ENCODE measurements at places on chromosomes 5 and 9.

GRCh38 chr9:122900791-122901190 is 4.4 kb downstream of the RC3H2 start:
- no peak for DNase-seq

DNA sequence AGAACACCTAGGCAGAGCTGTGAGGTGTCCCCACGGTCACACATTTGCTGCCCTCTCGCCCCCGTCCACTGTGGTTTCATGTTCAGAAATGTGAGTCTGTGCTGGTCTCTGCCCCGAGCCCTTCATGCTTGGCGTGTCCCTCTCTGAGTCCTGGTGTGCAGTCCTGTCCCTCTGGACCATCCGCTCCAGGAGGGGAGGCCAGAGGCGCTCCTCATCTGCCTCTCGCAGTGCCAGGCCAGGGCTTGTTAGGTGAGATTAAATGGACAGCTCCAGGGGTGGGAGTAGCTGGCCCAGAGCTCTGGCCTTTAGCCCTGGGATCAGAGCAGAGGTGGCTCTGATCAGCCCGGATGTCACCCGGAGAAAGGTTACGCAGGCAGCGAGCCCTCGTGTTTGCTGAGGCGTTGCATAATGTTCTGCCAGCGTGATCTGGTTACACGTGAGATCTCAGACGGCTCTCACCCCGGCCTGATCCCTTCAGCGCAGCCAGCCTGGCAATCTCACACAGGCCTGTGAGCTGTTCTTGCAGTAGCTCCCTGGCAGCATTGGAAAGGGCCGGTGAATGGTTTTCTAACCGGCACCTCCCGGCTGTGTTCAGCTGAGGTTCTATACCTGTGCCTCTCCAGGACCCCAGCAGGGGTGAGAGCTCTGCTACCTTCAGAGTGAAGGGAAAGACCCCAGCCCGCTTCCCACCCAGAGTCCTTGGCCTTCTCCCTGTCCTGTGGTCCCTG is 24.5 kb downstream of the PTGES2 start:
- DNase-seq, result no peak

DNA sequence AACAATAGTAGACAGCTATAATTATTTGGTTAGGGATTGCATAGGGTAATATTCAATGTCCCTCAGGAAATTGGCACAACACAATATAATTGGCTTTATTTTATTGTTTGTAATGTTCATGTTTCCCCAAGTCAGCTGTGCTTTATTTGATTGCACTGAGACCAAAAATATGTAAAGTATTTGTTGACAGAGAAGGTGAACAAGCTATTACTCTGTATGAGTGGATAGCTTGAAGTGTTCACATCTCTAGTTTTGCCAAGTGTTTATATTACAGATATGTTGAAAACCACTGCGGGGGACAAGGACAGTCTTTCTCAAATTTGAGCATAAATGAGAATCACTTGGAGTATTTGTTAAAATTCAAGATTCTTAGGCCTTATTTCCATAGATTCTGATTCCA is 83.3 kb downstream of the RAB3C start:
- no peak for DNase-seq

DNA sequence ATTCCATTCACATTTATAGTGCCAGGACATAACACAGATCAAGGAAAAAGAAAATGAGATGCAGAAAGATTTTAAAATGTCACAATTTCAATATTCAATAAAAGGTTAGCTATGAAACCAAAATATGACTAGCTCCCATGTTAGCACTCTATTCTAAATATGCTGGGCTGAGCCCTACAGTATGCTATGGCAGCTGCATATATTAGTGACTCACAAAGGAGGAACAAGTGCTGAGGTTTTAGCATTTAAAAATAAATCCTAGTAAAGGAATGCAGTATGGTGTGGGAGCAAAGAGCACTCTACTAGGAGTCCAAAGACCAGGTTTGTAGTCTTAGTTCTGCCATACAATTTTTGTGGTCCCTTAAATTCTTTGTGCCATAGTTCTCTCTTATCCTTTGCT is 118.4 kb downstream of the OXCT1 start:
- DNase-seq, result no peak

GRCh38 chr5:154829181-154829588 is 21.2 kb downstream of the FAXDC2 start:
- no peak for DNase-seq

GRCh38 chr5:51378448-51379330 is 4.6 kb upstream of the ISL1 start:
- no peak for DNase-seq

- DNase-seq, result no peak
Measured at GRCh38 chr5:3839151-3839550, 243.5 kb downstream of the IRX1 start.

- DNase-seq, result no peak
Measured at GRCh38 chr9:86975606-86976005, 28.3 kb upstream of the GAS1 start.

DNA sequence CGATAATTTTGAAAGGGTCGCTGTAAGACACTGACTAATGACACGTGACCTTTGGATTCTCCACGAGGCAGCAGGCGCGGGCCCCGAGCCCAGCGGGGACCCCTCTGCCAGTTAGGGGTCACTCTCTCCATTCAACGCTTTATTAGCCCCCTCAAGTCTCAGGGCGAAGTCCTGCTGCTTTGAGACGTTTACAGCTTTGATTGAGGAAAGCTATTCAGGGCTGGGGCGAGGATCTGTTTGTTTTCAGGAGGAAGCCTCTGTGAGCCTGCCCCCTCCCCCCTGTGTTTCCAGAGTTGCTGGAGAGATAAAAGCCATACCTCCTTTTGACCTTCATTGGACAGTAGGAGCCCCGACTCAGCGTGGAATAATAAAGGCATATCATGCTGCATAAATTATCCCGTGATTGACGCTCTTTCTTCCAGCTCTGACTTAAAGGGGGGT is 31.4 kb upstream of the MSX2 start:
- DNase-seq, result no peak

GRCh38 chr5:8062521-8062920 is 193.6 kb downstream of the MTRR start:
- DNase-seq, result no peak

GRCh38 chr9:6076851-6077250 is 61.4 kb upstream of the RANBP6 start:
- DNase-seq, result no peak

DNA sequence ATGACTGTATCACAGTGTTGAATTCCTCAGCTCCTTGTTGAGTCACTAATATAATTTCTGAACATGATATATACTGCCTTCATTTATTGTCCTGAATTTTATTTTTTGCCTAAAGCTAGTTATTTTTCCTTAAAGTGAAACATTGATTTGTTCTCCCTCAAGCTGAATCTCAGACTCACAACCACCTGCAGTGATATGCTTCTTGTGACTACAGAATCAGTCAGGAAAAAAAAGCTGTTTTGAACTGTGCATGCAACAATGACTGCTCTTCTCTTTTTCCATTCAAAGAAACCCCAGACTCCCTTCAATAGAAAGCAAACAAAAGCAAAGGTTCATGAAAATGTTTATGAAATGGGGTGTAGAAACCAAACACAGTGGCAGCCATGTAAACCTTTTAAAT is 470.2 kb upstream of the CHD1 start:
- DNase-seq, result no peak

DNA sequence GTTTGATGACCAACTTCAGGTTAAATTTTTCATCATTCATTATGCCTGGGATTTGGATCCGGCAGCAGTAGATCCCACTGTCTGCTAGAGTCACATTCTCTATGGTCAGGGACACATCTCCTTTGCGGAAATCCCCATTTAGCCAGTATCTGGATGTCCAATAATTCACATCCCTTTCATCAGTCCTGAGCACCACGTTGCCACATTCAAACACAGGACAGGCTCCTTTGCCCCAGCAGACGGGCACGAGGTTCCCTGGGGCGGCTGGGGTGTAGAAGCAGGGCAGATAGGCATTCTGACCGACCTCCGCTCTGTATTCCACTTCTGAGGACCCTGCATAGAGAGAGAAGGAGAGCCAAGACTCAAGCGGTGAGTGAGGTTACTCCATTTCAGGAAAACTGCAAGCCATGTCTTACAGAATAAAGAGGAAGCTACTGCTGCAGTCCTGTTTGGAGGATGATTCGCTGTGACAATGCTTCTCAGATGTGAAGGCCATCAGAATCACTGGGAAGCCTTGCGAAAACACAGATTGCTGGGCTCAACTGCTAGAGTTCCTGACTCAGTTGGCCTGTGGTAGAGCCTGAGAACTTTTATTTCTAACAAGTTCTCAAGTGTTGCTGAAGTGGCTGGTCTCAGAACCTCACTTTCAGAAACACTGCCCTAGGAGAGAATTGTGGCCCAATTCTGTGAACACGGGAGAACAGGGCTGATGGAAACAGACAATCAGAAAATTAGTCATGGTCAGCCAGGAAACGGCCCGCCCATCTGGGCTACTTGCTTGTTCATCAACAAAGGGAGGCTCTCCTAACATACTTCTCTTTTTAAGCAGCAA is 2.0 kb downstream of the HAVCR2 start:
- DNase-seq, result peak; percentile 11

GRCh38 chr5:149913436-149914419 is 30.9 kb downstream of the PDE6A start:
- DNase-seq, result no peak

DNA sequence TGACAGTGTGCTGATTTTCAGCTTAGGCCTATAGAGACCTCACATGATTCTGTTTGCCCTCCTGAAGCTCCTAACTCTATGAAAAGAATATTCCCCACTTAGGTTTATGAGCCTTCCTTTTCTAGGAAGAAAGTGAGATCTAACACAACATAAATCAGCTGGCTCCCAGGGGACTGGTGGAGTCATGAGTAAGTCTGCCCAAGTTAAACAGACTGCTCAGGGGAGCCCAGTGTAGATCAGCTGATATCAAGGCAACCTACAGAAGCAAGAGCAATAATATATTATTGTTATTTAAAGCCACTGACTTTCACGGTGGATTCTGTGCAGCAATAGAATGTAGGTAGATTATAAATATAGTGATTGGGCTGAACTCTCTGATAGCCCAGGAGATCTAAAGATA is 1978.6 kb upstream of the CDH6 start:
- no peak for DNase-seq

DNA sequence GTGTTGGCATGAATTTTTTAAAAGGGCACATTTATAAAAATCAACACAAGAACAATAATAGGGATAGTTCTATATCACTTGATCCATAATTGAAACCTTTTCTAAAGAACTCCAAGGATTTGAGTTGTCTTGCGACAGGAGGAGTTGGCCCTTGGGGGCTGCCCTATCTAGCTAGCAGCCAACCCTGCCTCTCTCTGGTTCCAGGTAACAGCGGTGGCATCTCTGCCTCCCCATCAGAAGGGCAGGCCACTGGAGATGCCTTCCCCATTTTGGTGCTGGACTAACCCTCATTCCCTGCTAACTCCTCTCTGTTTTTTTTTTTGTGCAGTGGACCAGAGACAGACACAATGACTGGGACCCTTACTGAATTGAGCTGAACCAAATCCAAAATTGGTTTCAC is 393.0 kb downstream of the MED10 start:
- DNase-seq, result no peak

DNA sequence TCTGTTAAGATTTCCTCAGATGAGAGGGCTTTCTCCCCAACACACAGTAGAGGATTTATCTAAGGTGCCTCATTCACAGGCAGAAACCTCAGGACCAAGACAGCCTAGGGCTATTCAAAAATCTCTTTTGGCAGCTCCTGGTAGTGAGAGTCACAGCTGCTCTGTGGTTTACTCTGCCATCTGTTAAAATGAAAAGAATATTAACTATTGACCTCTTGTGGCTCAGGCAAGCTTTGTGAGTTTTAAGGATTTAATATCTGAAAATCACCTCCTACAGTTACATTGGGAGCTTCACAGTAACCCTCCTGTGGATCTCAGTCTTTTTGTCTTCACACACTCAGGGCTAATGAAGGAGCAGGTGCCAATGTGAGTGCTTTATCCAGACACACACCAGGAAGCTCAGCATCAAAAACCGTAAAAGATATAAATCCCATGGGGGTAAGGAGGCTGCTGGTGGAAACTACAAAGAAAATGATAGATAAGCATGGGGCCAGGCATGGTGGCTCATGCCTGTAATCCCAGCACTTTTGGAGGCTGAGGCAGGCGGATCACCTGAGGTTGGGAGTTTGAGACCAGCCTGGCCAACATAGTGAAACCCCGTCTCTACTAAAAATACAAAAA is 29.7 kb downstream of the PPP1R2B start:
- DNase-seq, result no peak

- DNase-seq, result no peak
Measured at GRCh38 chr9:131692612-131693562, 47.0 kb downstream of the RAPGEF1 start.

- DNase-seq, result no peak
Measured at GRCh38 chr5:133758641-133759040, 146.3 kb upstream of the FSTL4 start.

DNA sequence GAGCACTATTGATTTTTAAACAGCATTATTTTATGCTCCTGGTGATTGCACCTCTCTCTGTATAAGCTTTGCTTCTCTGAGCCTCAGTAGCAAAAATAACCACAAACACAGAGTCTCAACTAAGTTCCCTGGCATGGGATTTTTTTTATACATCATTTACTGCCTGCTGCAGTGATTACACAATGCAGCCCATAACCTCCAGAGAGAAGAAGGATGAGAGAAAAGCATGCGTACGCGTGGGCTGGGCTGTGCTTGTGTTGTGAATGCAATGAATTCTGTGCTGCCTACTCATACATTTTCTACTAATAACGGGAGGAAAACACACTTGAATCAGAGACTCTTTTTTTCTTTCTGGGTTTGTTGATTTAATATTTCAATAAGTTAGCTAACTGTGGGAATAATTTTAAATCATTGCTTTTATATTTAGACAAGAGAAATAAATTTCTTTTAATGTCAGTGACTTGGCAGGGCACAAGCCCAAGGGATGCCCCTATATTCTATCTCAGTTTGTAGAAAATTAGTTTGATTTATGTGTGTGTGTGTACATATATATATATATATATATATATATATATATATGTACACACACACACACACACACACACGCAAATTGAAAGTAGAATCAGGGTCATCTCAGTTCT is 351.5 kb downstream of the MED10 start:
- DNase-seq, result no peak

DNA sequence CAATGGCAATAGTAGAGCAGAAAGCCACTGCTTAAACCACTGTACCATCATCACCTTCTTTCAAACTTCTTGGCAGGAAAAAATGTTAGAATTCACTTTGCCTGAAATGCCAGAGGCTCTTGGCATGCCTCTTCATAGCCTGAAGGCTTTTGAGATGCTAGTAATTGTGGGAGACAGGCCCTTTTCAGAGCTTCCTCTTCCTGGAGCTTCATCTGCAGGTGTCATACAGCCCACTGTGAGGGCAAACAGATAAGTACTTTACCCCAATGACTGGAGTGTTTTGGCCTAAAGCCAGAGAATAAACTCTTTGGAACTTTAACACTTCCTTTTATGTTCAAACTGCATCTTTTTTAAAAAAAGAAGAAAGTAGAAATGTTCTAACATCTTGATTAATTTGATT is 81.3 kb upstream of the TMEM171 start:
- DNase-seq, result peak; percentile 7

- no peak for DNase-seq
Measured at GRCh38 chr5:120072068-120072761, 391.9 kb upstream of the PRR16 start.

Data from AG08395 (cell line).